ENCODE measurements at places on chromosomes 4 and X.

DNA sequence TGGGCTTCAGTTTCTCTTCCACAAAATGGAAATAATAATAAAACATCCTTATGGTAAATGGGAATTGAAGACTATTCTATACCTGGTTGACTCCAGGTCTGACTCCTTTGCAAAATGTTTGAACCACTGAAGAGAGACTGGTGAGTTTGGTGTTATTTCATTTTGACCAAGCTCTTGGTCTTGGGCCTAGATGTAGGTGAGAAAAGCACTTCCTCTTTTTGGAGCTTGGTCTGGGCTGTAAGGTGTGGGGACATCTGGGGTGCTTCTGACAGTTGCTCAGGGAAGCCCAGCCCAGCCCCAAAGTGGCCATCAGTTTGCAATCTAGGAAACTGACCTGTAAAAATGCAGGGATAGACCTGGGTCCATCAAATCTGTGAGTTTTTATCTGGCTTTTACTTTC, 26.8 kb upstream of the SOD3 start:
- no peak for DNase-seq

GRCh38 chrX:34584781-34585180, 72.3 kb downstream of the TMEM47 start:
- DNase-seq, result no peak

GRCh38 chr4:158581161-158581560, 59.5 kb downstream of the RXFP1 start:
- no peak for DNase-seq

DNA sequence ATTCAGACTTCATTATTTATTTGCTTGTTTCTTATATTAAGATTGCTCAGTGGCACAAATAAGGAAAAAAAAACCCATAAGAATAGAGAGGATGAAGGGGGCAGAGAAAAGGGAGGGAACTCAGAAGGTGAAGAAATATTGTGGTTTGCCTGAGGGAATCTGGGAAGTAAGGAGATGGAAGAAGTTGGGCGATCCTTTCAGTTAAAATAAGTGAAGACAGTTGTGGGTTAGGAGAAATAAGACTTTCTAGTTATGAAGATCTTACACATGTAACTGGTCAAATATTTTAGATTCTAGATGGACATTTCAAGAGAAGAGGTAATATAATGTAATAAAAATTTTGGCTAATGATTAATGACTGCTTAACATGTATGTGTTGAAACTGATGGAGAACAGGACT, 138.7 kb upstream of the LIMCH1 start:
- DNase-seq, result no peak

GRCh38 chrX:72465889-72466288, 106.8 kb downstream of the HDAC8 start:
- no peak for DNase-seq

DNA sequence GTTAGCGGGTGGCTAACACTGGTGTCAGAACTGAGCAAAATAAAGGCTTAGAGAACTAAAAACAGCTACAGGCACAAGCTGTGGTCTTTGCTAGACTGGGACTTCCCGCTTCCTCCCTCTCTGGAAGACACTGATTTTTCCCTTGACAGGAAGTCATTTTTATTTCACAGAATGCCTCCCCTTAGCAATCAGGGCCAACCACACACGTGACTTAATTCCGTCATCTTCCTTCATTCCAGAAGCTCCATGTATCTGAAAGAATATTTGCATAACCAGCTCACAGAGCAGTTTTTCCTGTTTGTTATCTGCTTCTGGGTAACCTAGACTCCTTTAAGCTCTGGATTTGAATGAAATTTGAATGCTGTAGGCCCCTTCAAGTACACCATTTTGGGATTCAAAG, 327.5 kb upstream of the FRG1 start:
- peak; percentile 30 for DNase-seq

DNA sequence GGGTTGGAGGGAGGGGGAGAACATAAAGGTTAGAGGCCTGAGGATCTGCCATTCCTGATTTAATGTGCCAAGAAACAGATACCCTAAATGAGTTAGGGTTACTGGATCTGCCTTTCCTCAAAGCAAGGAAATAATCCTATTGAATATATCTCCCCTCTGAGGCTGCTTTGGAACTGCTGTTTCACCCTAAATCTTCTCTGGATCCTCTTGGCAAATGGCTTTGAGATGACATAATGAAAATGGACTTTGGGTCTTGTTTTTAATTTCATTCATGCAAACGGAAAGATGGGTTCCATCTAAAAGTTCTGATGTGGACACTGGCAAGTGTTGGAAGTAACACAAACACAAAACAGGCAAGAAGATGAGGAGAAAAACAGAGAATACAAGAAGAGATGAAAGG, 23.0 kb upstream of the MAOA start:
- no peak for DNase-seq

GRCh38 chrX:71492231-71493065, 40.5 kb upstream of the OGT start:
- peak; percentile 50 for DNase-seq

GRCh38 chrX:47497271-47497888, 14.4 kb upstream of the ZNF41 start:
- no peak for DNase-seq

- DNase-seq, result no peak
Measured at GRCh38 chr4:146415829-146416228, 105.9 kb downstream of the SLC10A7 start.

GRCh38 chr4:71202705-71203104, 136.1 kb upstream of the SLC4A4 start:
- DNase-seq, result no peak

- no peak for DNase-seq
Measured at GRCh38 chr4:98521486-98521885, 136.9 kb downstream of the TSPAN5 start.

DNA sequence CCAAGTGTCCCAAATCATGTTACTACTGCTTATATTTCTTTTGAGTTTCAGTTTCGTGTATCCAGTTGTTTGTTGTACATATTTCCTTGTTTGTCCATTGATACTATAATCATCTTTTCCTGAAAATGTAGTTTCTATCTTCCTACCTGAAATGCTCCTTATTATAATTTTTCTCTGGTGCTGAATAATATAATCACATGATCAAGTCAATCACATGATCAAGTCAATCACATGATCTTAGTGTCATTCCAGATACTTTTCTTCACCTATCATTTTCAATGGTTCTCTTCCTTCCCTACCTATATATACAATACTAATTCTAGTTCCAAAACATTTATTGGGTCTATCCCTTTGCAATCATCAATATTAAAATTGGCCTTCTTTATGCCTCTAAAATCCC, 2058.8 kb downstream of the PCDH7 start:
- no peak for DNase-seq

Measured in right hindlimb (tissue), 1 donor.